ENCODE measurements at places on chromosomes 5 and 9.

DNA sequence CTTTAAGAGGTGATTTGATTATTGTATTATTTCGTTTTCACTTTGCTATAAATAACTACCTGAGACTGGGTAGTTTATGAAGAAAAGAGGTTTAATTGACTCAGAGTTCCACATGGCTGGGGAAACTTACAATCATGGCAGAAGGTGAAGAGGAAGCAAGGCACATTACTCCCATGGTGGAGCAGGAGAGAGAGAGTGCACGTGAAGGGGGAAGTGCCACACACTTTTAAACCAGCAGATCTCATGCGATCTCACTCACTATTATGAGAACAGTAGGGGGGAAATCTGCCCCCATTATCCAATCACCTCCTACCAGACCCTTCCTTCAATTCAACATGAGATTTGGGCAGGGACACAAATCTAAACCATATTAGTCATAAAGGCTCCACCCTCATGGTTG, 36.1 kb upstream of the NDFIP1 start:
- no peak for DNase-seq

GRCh38 chr9:109640580-109641371, 139.2 kb upstream of the PALM2AKAP2 start:
- DNase-seq, result no peak

DNA sequence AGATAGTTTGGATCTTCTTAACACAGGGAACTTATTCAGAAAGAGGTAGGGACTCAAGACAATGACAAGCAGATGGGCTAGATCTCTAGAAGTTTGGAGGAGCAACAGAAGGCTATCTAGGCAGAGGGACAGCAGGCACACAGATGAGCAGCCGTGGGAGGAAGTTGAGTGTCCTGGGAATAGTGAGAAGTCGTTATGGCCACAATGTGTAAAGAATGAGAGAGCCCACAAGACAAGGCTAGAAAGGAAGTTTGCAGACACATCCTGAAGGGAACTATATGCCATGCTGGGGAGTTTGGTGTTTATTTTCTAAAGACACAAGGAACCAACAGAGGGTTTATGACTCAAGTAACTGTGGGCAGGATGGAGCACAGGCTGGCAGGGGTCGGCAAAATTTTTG, 160.6 kb downstream of the PALM2AKAP2 start:
- DNase-seq, result no peak

DNA sequence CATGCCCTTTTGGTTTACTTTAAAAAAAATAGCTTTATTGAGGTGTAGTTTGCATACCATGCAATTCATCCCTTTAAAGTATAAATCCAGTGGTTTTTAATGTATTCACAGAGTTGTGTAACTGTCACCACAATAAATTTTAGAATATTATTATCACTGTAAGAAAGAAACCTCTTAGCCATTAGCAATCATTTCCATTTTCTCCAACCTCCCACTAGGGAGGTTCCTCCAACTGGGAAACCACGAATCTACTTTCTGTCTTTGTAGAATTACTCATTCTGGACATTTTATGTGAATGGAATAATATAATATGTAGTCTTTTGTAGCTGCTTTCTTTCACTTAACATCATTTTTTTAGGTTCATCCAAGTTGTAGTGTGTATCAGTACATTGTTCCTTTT, 43.5 kb downstream of the UNC13B start:
- no peak for DNase-seq

- DNase-seq, result no peak
These were observed 15.7 kb downstream of the FBN2 start for GRCh38 chr5:128522336-128522735.

DNA sequence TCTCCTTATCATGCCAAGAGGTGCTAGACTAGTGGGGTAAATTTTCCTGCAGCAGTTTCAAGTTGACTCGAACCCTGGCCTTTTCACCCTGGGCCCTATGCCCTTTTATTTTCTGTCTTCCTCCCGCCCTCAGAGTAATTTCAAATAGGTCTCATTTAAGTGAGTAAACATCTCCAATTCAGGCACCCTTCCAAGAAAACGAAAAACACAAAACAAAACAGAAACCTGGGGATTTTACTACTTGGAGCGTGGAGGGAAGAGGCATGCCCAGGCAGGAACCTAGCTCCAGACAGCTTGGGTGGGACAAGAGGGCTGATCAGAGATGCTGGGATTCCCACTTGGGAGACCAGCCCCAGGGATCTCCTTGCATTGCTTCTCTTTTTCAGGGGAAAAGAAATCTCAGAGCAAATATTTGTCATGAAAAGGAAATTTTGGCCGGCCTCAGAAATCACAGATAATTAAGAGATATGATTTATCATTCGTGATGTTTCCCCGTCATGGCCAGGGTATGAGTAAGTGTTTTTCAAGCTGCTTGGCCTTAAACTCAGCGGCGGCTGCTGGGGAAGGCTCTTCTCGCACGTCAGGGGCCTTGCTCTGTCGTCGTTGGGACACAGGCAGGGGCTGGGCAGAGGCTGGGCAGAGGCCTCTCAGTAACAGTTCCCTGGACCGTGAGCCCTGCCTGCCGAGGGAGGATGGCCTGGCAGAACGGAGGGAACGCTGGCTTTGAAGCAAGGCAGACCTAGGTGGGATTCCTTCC, 248.6 kb upstream of the KLF4 start:
- no peak for DNase-seq

DNA sequence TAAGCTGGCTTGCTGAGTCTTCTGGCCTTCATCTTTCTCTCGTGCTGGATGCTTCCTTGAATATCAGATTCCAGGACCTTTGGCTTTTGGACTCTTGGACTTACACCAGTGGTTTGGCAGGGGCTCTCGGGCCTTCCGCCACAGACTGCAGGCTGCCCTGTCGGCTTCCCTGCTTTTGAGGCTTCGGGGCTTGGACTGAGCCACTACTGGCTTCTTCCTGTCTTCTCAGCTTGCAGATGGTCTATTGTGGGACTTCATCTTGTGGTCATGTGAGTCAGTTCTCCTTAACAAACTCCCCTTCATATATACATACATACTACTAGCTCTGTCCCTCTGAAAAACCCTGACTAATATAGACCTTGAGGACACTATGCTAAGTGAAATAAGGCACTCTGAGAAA, 78.3 kb upstream of the SSBP2 start:
- DNase-seq, result no peak
